SK-N-SH (cell line): ENCODE measurements at places on chromosomes 7 and 10.

- no peak for DNase-seq
These were observed 21.5 kb upstream of the SMKR1 start for GRCh38 chr7:129480674-129481363.

- no peak for DNase-seq
These were observed 599.3 kb upstream of the CELF2 start for GRCh38 chr10:10418387-10418786.

GRCh38 chr10:87589645-87590051, 70.0 kb upstream of the PAPSS2 start:
- no peak for DNase-seq

- no peak for DNase-seq
These were observed at the start of gene MYPN for GRCh38 chr10:68109331-68109730. Gene MYPN (plus strand): TSS chr10:68109488. CDS start chr10:68121439, 11,951 bp downstream.

- DNase-seq, result peak; percentile 73
These were observed 439 bp downstream of the RBP4 start for GRCh38 chr10:93600446-93601145.

- DNase-seq, result no peak
These were observed 369.7 kb upstream of the MYO3A start for GRCh38 chr10:25564351-25564750.

GRCh38 chr7:44796504-44797328, at the start of gene PPIA:
Gene PPIA (plus strand): TSS chr7:44796681. CDS start chr7:44796725, 44 bp downstream.
- peak; percentile 100 for DNase-seq

GRCh38 chr7:14825912-14826311, 76.6 kb downstream of the DGKB start:
- no peak for DNase-seq

DNA sequence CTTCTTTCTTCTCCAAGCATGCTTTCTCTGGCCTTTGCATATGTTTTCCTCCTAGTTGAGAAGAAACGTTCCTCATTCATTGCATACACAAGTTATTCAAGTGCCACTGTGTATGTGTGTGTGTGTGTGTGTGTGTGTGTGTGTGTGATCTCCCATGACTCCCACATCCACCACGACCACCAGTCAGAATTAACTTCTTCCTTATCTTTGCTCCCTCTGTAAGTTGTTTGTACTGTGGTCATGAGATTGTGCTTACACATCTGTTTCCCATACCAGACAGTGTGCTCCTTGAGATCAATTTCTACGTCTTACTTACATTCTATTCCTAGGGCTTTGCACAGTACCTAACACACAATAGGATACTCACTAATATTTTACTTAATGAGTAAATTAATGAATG, 22.4 kb upstream of the FAM13C start:
- no peak for DNase-seq

- no peak for DNase-seq
These were observed 18.9 kb downstream of the GIMAP5 start for GRCh38 chr7:150756166-150756565.

GRCh38 chr10:5697342-5697741, 12.7 kb downstream of the TASOR2 start:
- DNase-seq, result no peak

DNA sequence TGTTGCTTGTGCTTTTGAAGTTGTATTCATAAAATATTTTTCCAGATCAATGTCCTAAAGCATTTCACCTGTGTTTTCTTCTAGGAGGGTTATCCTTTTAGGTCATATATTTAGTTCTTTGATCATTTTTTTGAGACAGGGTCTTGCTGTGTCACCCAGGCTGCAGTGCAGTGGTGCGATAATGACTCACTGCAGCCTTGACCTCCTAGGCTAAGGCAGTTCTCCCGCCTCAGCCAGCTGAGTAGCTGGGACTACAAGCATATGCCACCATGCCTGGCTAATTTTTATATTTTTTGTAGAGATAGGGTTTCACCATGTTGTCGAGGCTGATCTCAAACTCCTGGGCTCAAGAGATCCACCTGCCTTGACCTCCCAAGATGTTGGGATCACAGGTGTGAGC, 315.8 kb upstream of the KAT6B start:
- no peak for DNase-seq

GRCh38 chr10:22317076-22317370, 835 bp downstream of the COMMD3 start:
- DNase-seq, result no peak

DNA sequence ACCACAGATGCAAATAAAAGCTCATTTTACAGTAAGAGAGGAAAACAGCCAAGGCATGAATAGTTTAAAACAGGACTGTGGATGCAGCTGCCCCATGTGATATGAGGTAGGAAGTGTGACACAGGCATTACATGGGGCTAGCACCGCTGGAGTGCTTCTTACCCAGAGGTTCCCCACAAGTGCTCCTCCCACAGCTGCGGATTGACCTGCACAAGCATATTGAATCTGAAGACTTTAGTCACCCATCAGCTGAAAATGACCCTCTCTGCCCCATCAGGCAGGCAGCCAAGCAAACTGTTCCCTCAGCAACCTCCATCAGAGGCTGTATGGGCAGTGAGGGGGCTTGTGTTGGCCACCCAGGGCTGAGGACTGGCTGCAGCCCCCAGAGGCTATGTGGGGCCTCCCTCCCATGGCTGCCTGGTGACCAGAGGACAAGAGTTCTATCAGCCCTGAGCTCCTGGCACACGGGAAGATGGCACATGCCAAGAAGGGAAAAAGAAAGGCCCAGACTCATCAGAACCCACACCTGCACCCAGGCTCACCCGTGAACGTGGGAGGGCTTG, 98.7 kb downstream of the TCERG1L start:
- no peak for DNase-seq

DNA sequence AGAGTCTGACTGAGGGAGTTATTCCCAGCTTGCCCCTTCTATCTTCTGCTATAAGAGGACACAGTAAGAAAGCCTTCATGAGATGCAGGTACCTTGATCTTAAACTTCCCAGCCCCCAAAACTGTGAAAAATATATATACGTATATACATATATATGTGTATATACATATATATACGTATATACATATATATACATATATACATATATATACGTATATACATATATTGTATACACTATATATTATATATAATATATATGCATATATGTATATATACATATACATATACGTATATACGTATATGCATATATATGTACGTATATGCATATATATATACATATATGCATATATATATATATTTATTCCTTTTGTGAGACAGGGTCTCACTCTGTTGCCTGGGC, 17.7 kb downstream of the EZH2 start:
- DNase-seq, result no peak

DNA sequence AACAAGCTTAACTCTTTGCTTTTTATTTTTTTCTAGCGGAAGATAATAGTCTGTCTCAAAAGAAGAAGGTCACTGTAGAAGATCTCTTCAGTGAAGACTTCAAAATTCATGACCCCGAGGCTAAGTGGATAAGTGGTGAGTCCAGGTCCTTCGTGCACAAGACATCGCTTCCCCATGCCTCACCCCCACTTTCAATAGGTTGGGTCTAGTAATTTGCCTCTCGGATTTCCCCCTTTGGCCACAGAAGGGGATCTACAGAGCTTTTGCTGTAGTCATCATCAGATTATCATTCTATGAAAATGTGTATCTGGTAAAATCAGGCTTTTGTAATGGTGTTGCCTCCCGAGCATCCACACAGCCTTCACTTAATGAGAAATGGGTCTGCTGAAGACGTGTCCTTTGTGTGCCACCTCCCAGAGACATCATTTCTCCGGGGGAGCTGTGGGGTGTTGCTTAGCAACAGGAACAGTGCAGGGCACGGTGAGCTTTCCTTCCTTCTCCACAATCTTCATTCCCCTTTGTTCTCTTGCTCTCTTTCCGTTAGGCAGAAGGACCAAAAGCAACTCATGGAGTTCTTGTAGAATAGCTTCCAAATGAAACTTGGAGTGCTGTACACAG, 422.8 kb downstream of the DPP6 start:
- no peak for DNase-seq

- DNase-seq, result peak; percentile 74
These were observed 81.1 kb upstream of the CPXM2 start for GRCh38 chr10:123972481-123973401.

DNA sequence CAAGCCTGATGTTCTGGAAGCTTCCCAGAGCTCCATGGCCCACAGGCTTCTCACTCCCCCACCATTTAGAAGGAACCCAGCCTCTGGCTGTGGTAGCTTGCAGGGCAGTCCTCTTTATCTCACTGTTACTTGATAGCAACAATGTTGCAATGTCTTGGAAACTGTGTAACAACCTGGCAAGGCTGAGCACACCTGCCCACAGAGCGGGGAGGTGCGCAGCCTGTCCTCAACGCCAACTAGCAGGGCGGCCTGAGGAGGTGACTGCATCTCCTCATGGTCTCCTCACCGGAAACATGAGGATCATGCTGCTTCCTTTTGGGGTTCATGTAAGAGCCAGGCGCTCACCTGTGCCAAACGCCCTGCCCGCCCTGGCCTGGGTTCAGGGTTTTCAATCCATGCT, 43.7 kb upstream of the INSIG1 start:
- no peak for DNase-seq

DNA sequence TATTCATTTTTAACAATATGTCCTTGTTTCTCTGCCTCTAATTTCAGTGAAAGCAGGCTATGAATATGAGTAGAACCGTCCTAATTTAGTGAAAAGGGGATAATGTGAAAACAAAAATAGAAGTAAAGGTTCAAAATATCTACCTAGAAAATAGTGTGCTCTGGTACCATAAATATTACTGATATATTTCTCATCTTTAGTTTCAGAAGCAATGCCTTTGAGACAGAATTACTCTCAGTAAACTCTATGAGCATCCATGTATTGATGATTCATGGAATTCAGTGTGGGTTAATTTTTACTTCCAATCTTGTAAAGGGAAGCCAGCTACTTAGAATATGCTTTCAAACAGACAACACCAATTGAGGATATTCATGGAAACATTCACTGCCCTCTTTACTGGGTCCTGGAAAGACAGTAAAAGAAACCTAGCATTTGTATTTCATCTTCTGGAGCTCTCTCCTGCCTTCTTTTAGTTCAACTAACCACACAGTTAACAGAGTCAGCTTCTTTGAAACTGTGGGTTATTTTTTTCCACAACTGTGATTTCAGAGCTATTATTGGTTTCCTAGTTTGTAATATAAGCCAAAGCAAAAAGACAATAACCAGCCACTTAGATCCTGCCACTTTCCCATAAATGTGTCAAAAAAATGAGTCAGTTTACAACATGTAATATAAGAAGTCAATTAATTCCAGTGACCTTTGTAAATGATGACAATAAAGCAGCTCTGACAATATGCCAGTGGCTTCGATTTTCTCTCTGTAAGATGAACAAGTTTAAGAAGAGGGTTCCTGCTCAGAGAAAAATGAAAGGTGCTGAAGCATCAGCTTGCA, 1.7 kb downstream of the LRRN3 start:
- DNase-seq, result no peak
